ENCODE measurements at places on chromosomes 4 and X. TPM values are rescaled to one million over a fixed set of nuclear protein-coding genes. Genes with fewer than 3 reads are reported as not detected.

The PPM1K gene
- total RNA-seq: 45.9 TPM

The HSPA4L gene
- 4.6 TPM for total RNA-seq

- no peak for DNase-seq
Observed at GRCh38 chr4:25694466-25694865, 38.8 kb downstream of the SLC34A2 start.

DNA sequence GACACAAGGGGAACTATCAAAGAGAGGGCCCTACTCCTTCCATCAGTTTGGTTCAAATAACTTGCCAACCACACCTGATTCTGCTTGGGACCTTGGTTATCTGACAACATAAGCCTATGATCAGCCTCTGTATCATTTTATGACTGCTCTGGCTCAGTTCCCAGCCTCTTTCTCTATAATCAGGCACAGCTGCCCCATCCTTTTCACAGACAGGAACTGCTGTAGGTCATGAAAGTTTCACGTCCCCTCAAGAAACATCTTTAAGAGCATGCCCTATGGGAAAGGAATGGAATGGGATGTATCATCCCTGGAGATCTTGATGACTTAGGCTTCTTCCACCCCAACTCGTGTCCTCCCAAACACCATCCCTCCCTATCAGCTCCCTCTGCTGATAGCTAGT is 243.4 kb downstream of the AR start:
- no peak for DNase-seq

GRCh38 chrX:26653050-26653449 is 437.1 kb downstream of the MAGEB5 start:
- no peak for DNase-seq

GRCh38 chr4:147560625-147561024 is 56.6 kb upstream of the TMEM184C start:
- DNase-seq: no peak

DNA sequence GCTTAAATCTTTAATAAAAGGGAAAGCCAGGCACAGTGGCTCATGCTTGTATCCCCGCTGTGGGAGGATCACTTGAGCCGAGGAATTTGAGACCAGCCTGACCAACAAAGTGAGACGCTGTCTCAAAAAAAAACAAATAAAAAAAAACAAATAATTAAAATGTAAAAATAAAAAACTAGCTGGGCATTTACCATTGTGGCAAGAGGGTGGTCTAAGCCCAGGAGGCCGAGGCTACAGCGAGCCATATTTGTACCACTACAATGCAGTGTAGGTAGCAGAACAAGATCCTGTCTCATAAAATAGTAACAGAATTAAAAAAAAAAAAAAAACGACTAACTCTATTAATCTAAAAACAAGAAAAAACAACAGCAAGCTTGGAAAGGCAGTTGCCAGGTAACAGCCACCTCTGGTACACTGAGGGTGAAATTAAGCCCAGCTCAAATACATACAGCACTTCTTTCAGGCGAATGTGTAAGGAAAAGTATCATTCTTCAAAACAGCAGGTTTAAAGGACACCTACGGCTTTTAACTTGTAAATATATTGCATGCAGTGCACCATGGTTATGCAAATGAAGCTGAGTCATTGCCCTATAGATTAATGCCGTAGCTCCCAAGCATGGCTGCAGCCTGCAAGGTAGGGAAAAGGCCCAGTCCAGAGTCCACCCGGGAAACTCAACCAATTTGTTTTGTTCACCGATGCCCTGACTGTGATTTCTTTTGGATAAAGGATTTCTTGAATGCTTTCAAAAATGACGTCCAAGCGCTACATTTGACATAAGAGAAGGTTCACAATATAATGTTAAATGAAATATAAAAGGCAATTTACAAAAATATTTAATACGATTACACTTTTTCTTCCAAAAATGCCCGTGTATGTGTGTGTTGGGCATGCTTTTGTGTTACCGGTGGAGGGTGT is 14.5 kb upstream of the TXLNG start:
- DNase-seq: no peak

DNA sequence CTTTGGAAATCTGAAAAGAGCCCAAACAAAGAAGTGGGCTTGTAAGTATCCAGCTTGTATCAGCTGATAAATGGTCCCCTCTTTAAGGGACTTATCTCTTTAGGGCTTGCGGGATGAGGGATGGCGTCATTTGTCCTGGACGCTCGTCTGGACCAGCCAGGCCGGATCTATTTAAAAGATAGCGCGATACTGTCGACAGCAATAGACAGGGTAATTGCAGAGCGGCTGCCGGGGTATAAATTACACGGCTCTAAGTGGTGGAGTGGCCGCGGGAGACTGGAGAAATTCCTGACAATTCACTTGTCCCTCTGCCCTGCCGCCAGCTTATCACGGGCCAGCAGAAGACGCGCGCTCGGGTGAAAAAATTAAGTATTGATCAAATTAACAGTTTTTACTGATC is 90.7 kb downstream of the FAM53A start:
- DNase-seq: no peak

- DNase-seq: no peak
Observed at GRCh38 chr4:99652596-99653436, 4.8 kb downstream of the C4orf54 start.

Measured in lung (tissue), 17 donors.